Sigmoid colon (tissue), 7 donors: ENCODE measurements at places on chromosomes 4 and X. TPM values are rescaled to one million over a fixed set of nuclear protein-coding genes. Genes with fewer than 3 reads are reported as not detected.

MAPK10 gene
- 27.1 TPM for total RNA-seq

GAGE13 gene
- total RNA-seq: not detected

SLC39A8 gene
- 7.7 TPM for total RNA-seq

PNMA3 gene
- 0.36 TPM for total RNA-seq

LEF1 gene
- 0.83 TPM for total RNA-seq

GPM6B gene
- total RNA-seq: 40.3 TPM

TMEM129 gene
- 40.6 TPM for total RNA-seq

ARHGAP36 gene
- total RNA-seq: not detected

NDNF gene
- total RNA-seq: 11.1 TPM

DNA sequence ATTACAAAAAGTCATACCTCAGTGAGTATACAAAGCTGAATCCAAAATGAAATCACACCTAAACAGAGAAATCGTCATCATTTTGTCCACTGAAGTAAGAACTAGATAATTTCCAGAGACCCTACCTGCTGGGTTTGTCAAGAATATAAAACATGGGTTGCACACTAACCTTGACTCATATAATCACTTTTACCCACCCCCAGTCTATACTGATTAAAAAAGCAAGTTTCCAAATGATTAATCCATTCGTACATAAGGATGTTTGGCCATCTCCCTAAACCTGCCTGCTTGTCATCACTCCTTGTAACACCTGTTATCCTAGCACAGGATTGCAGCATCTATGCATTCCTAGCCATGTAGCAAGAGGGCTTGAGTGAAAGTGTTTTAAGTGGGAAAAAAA lies 4.7 kb downstream of the RAP2C start:
- no peaks in the 10 kb centered on the region for H3K4me1 ChIP-seq
- no peak overlapping the region for H3K27ac ChIP-seq
- no peaks in the 10 kb centered on the region for H3K27me3 ChIP-seq
- no peaks in the 10 kb centered on the region for H3K36me3 ChIP-seq
- H3K4me3 ChIP-seq: no peak overlapping the region

DNA sequence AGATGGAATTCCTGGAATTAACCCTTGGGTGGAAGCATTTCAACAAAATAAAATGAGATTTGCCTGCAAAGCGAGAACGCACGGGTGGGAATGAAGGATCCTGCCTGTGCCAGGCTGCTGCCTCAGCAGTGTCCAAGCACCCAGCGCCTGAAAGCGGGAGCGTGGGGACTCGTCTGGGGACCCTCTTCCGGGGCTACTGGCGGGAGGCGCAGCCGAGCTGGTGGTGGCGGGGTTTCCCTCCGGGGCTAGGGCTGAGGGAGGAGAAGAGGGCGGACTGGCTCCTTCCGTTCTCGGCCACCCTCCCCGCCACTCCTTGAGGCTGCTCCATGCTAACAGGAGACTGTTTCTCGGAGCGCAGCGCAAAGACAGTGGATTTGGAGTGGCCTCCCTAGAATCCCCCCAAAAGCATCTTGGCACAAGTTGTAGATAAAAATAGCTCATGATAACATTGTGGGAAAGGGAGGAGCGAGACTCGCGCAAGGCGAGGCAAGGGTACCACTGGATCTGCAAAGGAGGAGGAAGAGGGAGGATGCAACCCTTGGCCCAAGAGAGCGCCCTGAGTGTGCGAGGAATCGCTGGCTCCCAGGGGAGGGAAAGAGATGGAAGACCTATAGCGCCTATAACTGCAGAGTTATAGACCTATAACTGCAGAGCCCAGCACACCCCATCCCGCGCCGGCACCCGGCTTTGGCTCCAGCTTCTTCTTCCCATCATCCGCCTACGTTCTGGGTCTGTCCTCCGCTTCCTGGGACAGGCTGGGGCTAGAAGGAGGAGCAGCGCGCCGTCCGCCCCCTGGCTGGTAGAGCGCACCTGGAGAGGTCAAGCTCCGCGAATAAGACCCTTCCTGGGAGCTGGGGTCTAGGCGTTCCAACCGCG lies 1.3 kb downstream of the HS3ST1 start:
- H3K27ac ChIP-seq: no peak overlapping the region
- H3K4me3 ChIP-seq: peak overlapping the region; percentile 38
- DNase-seq: no peak

- DNase-seq: no peak
- H3K36me3 ChIP-seq: peaks cover 10% of the 10 kb centered on the region
- H3K4me1 ChIP-seq: no peaks in the 10 kb centered on the region
- H3K27ac ChIP-seq: no peak overlapping the region
Measured at GRCh38 chr4:951186-951585, 18.9 kb downstream of the TMEM175 start.

- H3K4me1 ChIP-seq: peaks cover 25% of the 10 kb centered on the region
- peak; percentile 95 for DNase-seq
- peak within 1 kb of the TSS; percentile 71 for H3K27ac ChIP-seq
- H3K36me3 ChIP-seq: no peaks in the 10 kb centered on the region
Measured at GRCh38 chr4:89056953-89057398, at the start of gene FAM13A. FAM13A (minus strand) TSS chr4:89057185; CDS start chr4:89056964, 221 bp downstream.

GRCh38 chr4:167233685-167234315 lies 494 bp downstream of the SPOCK3 start:
- H3K27me3 ChIP-seq: peaks cover 39% of the 10 kb centered on the region
- no peaks in the 10 kb centered on the region for H3K4me1 ChIP-seq
- no peak for DNase-seq

DNA sequence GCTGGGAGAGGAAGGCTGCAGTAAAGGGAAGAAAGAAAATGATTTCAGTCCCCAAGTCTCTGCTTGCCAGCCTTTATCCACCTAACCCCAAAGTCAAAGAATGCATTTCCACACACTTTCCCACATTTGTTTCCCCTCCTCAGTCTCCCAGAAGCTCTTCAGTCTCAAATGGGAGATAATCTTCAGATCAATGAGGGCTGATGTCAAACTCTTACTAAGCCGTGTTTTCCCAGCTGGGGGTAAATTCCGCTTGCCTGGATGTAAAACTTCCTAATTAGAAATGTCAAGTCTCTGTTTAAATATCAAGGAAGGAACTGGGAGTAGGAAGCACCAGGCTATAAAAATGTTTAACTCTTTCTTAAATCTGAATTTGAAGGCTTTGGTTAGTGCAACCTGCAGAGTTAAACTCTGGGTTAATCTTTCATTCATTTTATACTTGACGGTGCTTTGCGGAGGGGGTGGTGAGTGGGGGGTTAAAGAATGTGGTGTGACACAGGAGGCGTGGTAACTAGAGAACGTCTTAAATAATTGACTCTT lies 601.4 kb upstream of the ACTRT1 start:
- H3K27me3 ChIP-seq: no peaks in the 10 kb centered on the region
- no peaks in the 10 kb centered on the region for H3K4me1 ChIP-seq
- H3K4me3 ChIP-seq: no peak overlapping the region
- no peak overlapping the region for H3K27ac ChIP-seq
- H3K36me3 ChIP-seq: no peaks in the 10 kb centered on the region

DNA sequence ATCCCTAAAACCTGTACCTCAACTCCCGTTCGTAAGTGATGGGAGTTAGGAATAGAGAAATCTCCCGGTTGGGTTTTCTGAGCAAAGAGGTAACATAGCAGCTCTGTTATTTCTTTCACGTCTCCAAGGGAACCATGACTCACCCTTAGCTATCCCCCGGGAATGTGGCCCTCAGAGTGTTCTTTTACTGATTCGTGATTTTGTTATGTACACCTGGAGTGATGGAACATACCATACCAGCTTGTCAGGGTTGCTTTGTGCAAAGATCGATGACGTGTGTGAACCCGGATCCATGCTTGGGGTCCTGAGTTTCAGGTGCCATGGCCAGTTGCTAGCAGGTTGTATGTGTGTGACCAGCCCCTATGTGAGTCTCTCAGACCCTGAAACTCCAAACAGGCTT lies 52.6 kb downstream of the HPRT1 start:
- H3K27ac ChIP-seq: no peak overlapping the region
- H3K4me3 ChIP-seq: no peak overlapping the region
- DNase-seq: no peak
- no peaks in the 10 kb centered on the region for H3K4me1 ChIP-seq
- no peaks in the 10 kb centered on the region for H3K27me3 ChIP-seq
- H3K36me3 ChIP-seq: no peaks in the 10 kb centered on the region

DNA sequence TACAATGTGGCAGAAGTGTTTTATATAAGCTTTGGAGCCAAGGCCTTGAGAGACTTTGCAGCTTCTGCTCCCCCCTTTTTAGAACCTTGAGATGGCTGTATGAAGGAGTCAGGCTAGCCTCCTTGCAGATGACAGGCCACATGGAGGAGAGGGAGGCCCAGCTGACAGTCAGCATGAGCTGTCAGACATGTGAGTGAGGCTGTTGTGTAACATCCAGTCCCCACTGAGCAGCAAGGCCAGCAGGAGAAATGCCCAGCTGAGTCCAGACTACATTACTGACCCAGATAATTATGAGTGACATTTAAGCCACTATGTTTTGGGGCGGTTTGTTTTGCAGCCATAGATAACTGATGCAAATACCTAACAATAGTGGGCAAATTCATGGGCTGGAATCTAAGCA lies 515.3 kb upstream of the ARX start:
- no peak for DNase-seq
- peaks cover 8% of the 10 kb centered on the region for H3K4me1 ChIP-seq
- H3K27ac ChIP-seq: no peak overlapping the region
- H3K36me3 ChIP-seq: no peaks in the 10 kb centered on the region
- no peak overlapping the region for H3K4me3 ChIP-seq
- H3K27me3 ChIP-seq: no peaks in the 10 kb centered on the region

DNA sequence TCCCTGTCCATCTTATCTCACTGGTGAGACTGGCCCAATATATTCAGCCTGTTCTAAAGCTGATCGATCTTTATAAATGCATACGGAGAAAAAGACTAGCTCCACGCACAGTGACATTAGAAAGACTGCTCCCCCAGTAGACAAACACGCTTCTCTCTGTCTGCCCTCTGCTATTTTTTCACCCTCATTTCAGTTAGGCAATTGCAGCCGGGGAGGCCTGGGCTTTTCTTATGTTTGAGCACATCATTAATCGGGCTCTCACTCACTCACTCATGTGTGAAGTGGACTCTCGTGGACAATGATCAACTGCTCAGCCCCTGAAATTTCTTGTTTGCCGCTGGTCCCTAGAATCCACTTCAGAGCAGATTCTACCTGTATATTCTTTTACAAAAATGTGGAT lies 824.7 kb upstream of the TENM3 start:
- H3K27me3 ChIP-seq: no peaks in the 10 kb centered on the region
- no peak for DNase-seq
- H3K36me3 ChIP-seq: no peaks in the 10 kb centered on the region
- no peaks in the 10 kb centered on the region for H3K4me1 ChIP-seq
- no peak overlapping the region for H3K4me3 ChIP-seq

DNA sequence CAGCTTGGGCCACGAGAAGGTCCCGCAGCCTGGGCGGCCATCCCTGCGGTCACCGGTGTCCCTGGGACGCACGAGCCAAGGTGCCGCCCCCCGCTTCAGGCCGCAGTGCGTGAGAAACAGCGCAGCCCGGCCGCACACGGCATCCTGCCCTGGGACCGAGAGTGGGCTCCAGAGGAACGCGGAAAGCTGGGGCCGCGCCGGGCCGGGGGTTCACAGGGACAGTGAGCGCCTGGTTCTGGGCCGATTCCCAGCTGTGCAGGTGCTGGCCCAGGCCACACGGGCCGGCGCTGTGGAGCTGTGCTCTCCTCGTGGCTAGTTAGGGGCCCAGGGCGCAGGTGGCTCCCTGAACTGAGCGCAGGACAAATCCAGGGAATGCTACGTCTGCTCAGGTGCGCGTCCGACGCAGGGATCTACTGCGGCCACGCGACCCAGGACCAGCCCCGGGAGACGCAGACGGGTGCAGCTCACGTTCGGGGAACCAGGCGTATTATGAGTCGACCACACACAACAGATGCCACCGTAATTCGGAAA lies 25.8 kb upstream of the GTPBP6 start:
- no peak overlapping the region for H3K4me3 ChIP-seq
- no peak overlapping the region for H3K27ac ChIP-seq
- no peaks in the 10 kb centered on the region for H3K27me3 ChIP-seq
- H3K36me3 ChIP-seq: no peaks in the 10 kb centered on the region
- peak; percentile 40 for DNase-seq

DNA sequence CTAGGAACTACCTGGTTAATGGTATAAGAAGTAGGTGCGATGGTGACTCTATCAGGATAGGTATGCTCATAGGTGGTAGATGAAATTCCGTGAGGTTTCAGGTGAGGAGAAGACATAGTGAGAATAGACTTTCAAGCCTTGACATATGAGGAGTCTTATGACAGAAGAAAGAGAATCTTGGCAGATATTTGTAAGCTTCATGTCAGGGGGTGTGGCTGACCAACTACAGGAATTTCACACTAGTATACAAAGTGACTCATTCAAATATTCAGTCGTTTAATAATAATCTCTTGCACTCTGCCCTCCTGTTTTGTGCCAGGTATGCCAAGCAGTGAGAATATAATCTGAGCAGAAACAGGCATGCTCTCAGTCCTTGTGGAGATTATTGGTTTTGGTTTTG lies 22.8 kb downstream of the PACRGL start:
- DNase-seq: no peak
- no peaks in the 10 kb centered on the region for H3K4me1 ChIP-seq
- H3K4me3 ChIP-seq: no peak overlapping the region
- H3K27ac ChIP-seq: no peak overlapping the region
- peaks cover 84% of the 10 kb centered on the region for H3K36me3 ChIP-seq
- no peaks in the 10 kb centered on the region for H3K27me3 ChIP-seq

DNA sequence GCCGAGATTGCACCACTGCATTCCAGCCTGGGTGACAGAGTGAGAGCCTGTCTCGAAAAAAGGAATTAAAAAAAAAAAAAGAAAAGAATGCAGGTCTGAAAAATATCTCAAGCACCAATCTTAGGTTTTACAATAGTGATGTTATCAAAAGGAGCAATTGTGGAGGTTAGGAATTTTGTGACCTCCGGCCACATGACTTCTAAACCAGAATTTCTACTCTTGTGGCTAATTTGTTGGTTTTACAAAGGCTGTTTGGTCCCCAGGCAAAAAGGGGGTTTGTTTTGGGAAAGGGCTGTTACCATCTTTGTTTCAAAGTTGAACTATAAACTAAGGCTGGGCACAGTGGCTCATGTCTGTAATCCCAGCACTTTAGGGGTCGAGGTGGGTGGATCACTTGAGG lies 15.4 kb upstream of the ZNF41 start:
- no peak overlapping the region for H3K4me3 ChIP-seq
- H3K4me1 ChIP-seq: no peaks in the 10 kb centered on the region

- DNase-seq: no peak
- no peaks in the 10 kb centered on the region for H3K36me3 ChIP-seq
- H3K4me3 ChIP-seq: no peak overlapping the region
- no peaks in the 10 kb centered on the region for H3K27me3 ChIP-seq
Measured at GRCh38 chr4:52889778-52890520, 27.8 kb downstream of the RASL11B start.

DNA sequence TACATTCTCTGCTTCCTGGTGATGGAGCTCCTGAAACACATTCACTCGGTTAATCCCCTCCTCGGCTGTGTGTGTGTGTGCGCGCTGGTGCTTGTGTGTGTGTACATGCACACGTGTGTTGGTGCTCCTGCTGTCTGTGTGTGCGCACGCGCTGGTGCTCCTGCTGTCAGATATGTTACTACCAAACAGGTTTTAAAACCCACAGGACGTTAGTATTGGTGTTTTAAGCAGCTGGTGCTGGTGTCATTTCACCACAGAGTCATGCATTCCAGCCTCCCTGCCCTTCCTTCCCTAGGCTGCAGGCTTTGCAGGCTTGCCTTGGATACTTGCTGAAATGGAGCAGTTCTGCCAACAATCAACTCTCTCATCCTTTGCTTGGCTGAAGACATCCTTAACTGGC lies 48.1 kb upstream of the CPLX1 start:
- no peak for DNase-seq
- H3K4me1 ChIP-seq: no peaks in the 10 kb centered on the region
- peaks cover 92% of the 10 kb centered on the region for H3K36me3 ChIP-seq
